Mesangial cell (primary cell): ENCODE measurements at places on chromosomes 2 and 18. TPM values are rescaled to one million over a fixed set of nuclear protein-coding genes. Genes with fewer than 3 reads are reported as not detected.

EFR3B gene
- total RNA-seq: 1.1 and 1.3 TPM in 2 replicates

ATP6V1C2 gene
- total RNA-seq: not detected in 2 replicates

WNT6 gene
- not detected in 2 replicates for total RNA-seq

ADAM23 gene
- total RNA-seq: 0.33 and 1.1 TPM in 2 replicates

METTL4 gene
- total RNA-seq: 4.9 and 9.3 TPM in 2 replicates
